ENCODE measurements at places on chromosomes 5 and 9.

DNA sequence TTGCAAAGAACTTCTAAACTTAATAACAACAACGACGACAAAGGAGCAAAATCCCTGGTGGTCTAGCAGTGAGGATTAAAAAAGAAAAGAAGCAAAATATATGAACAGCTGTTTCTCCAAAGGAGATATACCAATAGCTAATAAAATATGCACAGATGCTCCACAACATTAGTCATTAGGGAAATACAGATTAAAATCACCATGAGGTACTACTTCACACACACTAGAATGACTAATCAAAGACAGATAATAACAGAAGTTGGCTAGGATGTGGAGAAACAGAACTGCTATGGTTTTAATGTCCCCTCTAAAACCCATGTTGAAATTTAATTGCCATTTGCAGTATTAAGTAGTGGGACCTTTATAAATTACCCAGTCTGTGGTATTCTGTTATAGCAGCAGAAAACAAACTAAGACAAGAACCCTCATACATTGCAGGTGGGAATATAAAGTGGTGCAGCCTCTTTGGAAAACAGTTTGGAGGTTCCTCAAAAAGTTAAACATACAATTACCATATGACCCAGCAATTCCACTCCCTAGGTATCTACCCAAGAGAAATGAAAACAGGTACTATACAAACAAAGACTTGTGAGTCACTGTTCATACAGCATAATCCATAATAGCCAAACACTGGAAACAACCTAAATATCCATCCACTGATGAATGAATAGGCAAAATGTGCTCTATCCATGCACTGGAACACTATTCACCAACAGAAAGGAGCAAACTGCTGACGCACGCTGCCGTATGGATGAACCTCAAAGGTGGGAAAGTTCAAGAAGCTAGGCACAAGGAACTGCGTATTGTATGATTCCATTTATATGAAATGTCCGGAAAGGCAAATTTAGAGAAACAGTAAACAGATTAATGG is 11.4 kb upstream of the DUSP1 start:
- no peak for DNase-seq

DNA sequence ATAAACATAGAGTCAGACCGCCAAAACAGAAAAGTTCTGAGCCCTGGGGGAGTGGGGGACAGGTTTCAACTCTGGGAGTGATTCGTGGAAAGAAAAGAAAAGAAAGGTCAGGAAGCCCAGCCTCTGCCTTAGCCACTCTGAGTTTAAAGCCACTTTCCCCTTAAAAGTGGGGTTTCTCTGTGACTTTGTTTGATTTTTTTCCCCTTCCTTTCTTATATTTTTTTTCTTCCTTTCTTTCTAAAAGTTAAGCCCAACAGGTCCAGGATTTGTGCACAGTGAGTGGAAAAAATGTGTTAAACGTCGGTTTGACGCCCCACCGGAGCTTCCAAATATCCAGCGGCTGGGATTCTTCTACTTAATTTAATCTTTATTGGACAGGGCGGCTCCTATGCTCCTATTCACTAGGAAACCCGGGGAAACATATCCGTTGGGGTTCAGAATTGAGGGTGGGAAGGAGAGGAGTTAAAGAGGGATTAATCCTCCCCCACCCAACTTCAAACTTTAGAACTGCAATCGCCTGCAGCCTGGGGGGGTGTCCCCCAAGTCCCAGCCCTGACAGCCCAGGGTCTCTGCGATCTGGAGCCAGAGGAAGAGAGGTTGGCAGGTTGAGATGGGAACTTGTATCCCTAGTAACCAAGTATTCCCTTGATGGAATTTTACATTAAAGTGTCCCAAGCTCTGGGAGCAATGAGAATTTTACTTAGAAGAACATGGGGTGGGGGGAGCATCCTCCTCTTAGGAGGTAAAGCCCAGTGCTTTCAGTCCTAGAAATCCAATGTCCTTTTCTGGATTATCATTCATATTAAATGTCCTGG is 6.3 kb downstream of the NR2F1-AS1 start:
- DNase-seq = no peak

GRCh38 chr9:129323999-129324553 is 146.0 kb upstream of the IER5L start:
- no peak for DNase-seq

DNA sequence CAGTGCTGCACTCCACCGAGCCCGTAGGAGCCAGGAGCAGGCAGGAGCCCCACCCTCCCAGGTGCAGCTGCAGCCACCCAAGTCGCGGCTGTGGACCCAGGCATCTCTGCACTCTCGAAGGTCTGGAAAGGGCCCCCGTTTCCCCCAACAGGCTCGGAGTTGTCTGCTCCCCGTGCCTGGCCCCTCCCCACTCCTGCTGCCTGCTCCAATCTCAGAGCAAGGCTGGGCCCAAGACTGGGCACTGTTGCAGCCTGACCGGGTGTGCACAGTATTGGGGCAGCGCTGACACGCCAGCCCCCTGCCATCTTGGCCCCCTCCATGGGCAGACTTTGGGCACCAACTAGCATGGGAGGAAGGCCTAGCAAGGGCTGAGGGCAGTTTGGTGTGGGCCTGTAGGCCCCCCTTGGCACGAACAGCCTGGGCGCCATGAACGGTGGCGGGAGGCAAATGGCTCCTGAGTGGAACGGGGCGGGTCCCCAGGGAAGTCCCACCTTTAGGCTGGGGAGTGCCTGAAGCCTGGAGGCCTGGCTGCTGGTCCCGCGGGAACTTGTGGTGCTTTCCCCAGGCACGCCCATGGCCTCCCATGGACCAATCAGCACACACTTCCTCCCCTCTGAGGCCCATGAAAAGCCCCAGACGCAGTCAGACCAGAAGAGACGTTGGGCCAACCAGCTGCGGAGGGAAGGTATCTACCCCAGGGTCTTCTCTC is 60.4 kb downstream of the PSAT1 start:
- DNase-seq = no peak

GRCh38 chr5:102760815-102761214 is 5.7 kb downstream of the PAM start:
- DNase-seq = no peak

DNA sequence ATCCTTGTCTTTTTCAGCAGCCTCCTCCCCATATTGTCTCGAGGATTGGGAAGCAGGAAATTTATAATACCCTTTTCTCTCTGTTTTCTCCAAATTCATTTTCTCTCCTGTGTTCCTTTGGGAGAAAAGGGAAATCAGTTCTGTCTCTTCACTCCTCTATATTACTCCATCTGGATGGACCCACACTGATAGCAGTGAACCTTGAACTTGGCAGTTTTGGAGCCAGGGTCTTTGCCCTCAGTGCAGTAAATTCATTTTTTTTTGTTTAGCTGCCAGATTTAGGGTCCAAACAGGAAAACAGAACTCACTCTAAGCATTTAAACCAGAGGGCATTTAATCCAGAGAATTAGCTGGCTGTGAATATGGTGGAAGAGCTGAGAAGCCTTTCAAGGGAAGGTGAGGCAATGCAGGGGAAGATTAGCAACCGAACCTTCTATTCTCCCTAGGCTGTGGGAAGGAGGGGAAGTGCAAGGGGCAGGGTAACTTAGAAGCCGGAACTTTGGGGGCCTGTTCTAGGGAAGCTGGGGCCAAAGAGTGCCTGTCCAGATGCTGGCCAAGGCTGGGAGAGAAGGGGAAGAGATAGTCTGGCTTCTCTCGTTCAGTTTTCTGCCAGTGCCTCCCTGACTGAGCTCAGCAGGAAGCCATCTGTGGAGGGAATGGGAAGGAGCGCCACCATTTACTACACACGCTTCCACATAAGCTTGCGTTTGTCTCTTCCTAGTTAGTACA is 16.3 kb upstream of the NPR2 start:
- DNase-seq = no peak

- no peak for DNase-seq
Observed at GRCh38 chr9:90880669-90881068, 79.0 kb downstream of the SYK start.

GRCh38 chr5:173056783-173057061 is 570 bp downstream of the CREBRF start:
- DNase-seq = peak; percentile 82

DNA sequence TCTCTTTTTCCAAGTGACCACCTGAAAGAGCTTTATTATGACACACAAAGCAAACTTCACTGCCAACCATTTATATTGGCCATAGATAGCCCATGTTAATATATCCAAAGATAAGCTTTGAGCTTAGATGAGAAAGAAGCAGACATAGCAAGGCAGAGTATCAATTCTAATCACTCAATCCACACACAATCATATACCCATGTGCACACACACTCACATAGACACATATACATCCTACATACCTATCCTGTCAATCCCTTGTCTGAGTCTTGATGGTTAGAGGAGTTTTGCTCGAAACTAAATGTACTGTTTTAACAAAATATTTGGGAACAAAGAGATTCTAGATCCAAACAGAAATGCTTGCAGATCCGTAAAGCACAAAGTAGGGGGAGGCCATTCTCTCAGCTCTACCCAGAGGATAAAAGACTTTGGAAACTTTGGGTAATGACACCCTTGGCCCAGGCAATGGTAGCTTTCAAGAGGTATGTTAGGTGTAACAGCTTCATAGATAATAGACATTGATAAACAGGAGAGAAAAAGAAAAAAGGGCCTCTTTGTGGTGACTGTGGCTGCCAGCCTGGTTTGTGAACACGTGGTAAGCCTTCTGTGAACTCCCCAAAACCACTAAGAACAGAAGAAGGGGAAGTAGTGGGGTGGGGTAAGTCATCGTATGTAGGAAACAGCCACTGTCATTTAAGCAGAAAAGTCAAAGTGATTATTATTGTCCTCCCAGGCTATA is 121.6 kb downstream of the TLR4 start:
- peak; percentile 7 for DNase-seq

GRCh38 chr5:163448491-163448890 is 11.1 kb downstream of the CCNG1 start:
- no peak for DNase-seq

GRCh38 chr9:134960701-134961181 is 43.0 kb upstream of the FCN1 start:
- no peak for DNase-seq

DNA sequence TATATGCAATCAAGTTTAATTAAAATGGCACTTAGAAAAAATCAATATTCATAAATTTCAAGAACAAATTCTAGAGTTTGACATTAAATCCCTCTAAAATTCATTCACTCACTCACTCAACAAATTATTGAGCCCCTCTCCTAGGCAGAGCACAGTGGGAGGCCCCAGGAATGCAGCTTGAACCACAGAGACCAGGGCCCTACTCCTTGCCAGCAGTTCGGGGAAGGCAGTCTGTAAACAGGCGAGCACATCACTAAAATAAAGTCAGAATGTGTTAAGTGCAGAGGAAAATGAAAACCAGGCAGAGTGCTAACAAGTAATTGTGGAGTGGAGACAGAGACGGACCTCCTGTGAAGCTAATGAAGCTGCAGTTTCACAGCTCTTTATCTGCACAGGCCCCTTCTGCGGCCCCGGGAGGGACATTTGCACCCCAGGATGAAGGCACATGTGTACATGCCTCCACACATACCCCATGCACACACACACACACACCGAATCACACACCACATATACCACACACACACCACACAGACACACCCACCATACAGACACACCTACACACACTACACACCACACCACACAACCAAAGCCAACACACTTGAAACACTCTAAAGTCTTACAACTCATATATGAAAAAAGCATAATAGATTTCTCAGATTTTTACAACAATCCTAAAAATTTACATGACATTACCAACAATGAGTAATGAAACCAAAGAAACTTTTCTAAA is 40.5 kb downstream of the BHMT start:
- DNase-seq = no peak

DNA sequence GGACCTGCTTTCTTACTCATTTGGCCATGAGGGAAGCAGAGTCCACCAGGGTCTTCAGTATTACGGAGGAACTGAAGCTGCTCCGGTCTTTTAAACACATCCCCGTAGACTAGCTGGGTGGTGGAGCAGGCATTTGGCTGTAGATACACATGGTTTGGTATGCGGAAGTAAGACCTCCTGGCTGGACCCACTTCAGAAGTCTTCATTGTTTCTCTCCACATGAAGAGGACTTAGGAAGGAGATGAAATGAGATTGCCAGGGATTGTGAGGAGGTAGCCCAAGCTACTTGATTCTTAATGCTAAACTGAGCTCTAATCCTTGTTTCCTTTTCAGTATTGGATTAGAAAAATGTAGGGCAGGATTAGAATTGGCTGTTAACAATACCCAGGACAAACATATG is 32.9 kb downstream of the STXBP1 start:
- no peak for DNase-seq

- DNase-seq = no peak
Observed at GRCh38 chr9:5764130-5764868, 68.6 kb downstream of the ERMP1 start.

GRCh38 chr5:31029925-31030324 is 163.6 kb upstream of the CDH6 start:
- no peak for DNase-seq

GRCh38 chr9:112087506-112087905 is 87.6 kb downstream of the SUSD1 start:
- no peak for DNase-seq

Measured in activated T-cell treated with anti-CD3 and anti-CD28 coated beads for 4 hours (primary cell).